CD4-positive, alpha-beta T cell treated with Interleukin-21 for 1 hour (primary cell): ENCODE measurements at places on chromosomes 4 and X.

DNA sequence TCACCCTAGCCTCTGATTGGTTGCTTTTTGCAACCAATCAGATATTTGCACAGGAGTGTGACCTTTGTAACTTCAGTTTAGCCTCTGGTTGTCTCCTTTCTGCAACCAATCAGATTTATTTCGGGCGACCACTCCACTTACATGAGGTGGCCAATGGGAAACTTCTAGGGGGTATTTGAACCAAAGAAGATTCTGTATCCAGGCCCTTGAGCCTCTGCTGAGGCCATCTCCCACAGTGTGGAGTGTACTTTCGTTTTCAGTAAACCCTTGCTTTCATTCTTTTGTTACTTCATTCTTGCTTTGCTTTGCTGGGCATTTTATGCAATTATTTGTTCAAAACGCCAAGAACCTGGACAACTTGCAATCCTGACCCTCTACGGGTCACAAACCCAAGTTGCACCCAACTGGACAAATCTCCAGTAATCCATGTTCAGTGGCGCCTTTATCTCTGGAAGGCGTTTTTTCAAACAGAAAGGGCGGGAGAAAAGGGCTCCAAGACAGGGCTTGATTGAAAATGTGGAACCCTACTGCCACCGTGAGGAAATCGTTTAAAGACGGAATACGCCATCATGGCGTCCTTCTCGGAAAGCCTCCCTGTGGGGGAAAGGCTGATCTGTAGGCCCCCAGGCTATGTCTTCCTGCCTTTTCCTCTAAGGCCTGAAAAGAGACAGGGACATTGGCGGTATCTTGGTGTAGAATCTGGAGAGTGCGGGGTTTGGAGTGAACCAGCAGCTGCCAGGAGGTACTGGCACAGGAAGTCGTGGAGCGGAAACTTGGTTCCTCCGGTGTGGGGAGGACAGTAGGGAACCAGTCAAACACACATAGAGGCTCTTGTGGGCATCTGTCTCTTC, 184.6 kb downstream of the OR13H1 start:
- no peak for DNase-seq

- no peak for DNase-seq
These were observed 35.6 kb upstream of the DCAF8L1 start for GRCh38 chrX:28016823-28017222.

DNA sequence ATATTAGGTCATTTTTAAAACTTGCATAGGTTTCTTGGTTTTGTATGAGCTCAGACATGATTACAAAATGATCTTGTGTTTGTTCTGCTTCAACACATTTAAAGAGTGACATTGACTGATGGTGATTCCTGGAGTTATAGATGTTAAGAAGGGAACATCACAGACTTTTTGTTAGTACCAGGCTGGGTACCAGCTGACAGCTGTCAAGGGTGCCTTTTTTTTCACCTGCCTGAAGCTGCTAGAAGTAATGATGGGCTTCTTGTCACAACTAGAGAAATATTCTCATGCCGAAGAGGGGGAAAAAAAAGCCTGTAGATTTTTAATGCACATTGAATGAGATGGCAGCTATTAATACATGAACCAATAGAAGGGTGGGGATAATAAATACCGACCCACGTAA, 226.6 kb upstream of the TRAM1L1 start:
- DNase-seq, result no peak

DNA sequence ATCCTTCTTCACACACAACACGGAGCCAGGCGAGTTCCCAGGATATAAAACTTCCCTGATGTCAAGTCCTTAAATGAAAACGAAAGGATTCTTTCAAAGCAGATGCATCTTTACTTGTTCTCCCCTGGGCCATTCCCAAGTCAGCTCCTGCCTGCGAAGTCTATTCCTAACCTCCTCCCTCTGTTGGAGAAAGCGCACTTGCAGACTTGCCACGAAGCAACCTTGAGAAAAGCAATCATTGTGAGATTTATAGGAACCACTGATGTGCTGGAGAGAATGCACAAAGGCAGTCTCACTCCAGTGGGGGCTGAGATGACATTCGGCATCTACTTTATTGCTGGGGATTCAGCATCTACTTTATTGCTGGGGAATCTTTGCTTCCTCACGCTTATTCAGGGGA, 155.7 kb downstream of the NSUN7 start:
- DNase-seq, result no peak

DNA sequence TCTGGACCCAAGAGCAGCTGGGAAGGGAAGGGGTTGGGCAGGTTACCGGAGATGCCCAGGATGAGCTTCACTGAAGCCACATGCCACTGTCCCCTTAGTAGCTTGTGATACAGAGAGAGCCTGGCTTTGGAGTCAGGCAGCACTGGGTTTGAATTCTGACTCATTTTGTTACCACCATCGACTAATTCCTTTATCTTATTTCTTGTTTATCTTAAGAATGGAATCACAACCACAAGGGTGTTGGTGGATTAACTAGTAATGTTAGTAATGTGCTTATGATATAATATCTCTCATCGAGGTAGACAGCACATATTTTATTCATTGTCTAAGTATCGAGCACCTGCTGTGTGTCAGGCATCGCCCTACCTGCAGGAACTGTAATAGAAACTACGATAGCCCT, 17.7 kb upstream of the STX18 start:
- no peak for DNase-seq

- no peak for DNase-seq
These were observed 213.1 kb upstream of the MID1 start for GRCh38 chrX:10833299-10834169.

DNA sequence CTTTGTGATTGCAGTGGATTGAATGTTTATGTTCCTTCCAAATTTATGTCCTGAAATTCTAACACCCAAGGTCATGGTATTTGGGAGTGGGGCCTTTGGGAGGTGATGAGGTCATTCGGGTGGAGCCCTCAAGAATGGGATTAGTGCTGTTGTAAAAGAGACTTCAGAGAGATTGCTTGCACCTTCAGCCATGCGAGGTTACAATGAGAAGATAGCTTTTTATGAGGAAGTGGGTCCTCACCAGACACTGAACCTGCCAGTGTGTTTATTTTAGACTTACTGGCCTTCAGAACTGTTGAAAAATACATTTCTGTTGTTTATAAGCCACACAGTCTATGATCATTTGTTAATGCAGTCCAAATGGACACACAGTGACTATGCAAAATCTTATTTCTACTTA, 161.0 kb upstream of the GPRIN3 start:
- no peak for DNase-seq
